ENCODE measurements at places on chromosomes 16 and 17.

DNA sequence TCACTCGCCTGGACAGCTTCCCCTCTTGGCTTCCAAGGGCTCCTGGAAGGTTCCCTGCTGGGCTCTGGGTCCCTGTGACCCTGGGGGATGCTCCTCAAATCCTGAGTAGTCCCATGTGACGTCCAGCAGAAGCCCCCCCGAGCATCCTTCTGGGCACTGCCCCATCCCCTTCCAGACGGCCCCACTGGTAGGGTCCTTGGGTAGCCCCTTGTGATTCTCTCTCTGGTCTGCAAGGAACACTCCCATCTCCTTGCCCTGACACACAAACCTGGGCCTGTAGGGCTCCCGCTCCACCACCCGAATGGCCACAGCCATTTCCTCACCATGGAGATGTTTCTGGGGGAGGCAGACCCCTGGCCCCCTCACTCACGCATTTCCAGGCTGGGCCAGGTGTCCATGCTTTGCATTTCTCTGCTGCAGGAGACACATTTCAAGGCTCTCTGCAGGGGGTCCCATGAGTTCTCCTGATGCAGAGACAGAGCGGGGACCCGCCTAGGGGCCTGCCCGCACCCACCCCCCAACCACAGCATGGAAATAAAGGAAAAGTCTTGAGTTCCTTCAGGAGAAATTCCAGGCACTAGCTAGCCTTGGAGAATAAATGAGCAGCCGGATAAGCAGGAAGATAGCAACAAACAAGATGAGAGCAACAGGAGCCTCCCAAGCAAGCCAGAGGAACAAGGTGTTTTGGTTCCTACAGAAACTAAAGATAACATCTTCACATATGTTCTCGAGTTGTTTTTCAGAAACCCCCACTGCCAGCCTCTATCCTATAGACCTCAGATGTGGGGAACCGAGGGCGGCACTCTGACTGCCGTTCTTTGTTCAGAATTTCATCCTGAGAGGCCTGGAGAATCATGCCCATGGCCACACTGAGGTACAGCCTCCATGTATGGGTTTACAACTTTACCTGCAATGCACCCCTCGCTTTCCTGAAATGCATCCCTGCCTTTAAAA is 128.8 kb downstream of the MGAT5B start:
- DNase-seq, result no peak

- DNase-seq, result no peak
Measured at GRCh38 chr16:11681976-11682654, 13.9 kb downstream of the SNN start.

DNA sequence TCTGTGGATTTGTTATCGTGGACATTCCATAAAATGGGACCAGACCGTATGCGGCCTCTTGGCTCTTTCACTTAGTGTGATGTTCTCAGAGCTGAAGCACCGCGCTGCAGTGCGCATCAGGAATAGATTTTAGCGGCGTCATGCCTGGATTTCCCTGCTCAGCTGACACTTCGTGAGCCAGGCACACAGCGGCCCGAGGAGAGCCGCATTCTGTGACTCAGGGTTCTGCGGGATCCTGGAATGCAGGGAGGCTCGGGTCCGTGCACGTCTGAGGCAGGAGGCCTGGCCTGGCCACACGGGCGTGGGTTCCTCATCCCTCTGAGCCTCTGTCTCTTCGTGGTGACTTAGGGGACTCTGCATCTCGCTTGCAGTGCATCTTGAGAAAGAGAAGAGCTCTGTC is 13.4 kb downstream of the CBFA2T3 start:
- no peak for DNase-seq

DNA sequence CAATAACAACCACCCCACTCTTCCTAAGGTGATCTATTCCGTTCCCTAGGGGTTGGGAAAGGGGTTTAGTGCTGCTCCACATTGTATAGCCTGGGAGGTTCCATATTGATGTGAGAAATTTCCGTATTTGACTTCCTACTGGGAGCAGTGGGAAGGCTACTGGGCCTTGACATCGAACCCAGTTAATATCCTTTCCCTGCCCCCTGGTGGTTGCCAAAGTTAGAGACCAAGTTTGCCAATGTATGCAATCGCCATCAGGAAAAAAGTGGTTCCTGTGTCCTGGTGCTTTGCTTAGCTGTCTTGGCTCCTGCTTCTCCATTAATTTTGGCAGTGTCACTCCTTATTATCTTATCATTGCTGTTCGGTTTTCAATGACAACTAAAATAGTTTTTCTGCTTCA is 914.9 kb downstream of the KCNJ2 start:
- DNase-seq, result no peak

- no peak for DNase-seq
Measured at GRCh38 chr16:79532785-79533184, 67.8 kb downstream of the MAF start.

DNA sequence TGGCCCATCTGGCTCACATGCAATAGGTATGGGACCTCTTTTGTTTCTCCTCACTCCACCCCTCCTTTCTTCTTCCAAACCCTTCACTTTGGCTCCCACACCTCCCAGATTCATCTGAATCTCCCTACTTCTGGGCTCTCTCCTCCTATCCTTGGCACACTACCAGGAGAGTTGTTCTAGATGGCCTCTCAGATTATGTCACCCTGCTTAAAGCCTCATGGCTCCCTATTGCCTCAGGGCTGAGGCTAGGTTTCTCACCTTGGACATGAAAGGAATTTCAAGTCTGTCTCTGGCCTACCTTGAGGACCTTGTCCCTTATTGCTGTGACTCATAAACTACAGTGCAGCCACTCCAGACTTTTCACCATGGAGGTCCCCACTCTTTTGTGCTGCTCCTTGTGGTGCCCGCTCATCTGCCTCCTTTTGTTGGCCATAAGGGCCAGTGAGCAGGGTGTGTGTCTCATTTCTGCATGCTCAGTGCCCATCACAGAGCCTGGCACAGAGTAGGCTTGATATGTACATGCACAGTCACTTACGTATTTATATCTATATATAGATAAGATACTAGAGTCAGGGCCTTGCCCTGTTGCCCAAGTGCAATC is 1.0 kb upstream of the MFAP4 start:
- DNase-seq, result no peak

GRCh38 chr17:40922239-40922638 is 15.2 kb downstream of the KRT23 start:
- no peak for DNase-seq

DNA sequence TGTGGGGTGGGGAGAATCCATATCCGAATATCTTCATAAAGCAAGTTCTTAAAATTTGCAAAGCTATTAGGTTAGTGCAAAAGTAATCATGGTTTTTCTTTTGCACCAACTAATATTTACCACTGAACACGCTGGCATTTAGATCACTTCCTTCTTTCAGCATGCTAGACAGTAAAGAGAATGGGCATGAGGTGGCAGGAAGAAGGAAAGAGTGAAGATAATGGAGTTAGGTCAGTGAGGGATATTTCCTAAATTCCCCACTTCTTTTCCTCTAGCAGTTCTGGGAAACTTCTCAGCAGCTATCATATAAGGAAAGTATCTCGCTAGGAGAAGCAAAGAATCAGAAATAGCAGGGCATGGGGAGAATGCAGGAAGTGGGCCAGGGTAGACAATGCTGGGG is 39.0 kb downstream of the SLC6A4 start:
- no peak for DNase-seq

DNA sequence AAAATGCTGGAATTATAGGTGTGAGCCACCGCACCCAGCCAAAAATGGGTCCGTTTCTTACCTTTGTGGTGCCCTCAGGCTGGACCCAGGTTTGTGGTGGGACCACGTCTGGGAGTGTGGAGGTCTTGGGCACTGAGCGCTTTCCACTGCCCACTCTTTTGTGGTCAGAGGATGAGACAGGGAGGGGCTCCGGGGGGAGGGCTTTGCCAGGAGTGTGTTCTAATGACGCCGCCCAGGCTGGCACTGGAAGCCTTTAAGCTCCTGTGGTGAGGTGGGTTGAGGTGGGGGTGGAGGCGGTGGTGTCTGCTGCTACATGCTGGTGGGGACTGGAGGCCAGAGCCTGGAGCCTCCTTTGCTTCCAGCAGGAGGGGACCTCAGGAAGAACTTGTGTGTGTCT is 12.8 kb upstream of the ADCY7 start:
- DNase-seq, result no peak

GRCh38 chr16:71670537-71670936 is 44.6 kb downstream of the MARVELD3 start:
- DNase-seq, result no peak

GRCh38 chr17:16873174-16874035 is 98.5 kb downstream of the TNFRSF13B start:
- no peak for DNase-seq

DNA sequence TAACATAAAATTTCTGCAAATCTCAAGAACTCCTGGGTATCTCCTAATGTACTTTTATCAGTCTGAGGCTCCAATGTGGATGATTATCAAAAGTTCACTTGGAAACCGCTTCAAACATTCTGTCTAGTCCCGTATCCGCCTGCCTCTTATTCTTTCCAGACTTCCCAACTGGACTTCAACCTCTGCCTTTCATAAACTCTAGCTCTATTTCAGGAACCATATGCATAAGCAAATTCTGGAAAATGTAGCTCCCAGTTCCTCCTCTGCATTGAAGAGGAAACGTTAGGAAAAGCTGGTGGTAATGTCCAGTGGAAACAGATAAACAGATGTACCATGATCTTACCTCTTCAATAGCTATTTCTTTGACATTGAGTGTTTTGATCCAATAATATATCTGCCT is 285.0 kb downstream of the KCNJ2 start:
- DNase-seq, result no peak

- no peak for DNase-seq
Measured at GRCh38 chr16:52727849-52728248, 180.9 kb upstream of the TOX3 start.

- DNase-seq, result no peak
Measured at GRCh38 chr17:21352981-21353265, 23.2 kb upstream of the KCNJ12 start.

GRCh38 chr16:66326991-66327513 is 39.4 kb upstream of the CDH5 start:
- DNase-seq, result no peak

- no peak for DNase-seq
Measured at GRCh38 chr16:84976644-84977400, 34.5 kb downstream of the ZDHHC7 start.

DNA sequence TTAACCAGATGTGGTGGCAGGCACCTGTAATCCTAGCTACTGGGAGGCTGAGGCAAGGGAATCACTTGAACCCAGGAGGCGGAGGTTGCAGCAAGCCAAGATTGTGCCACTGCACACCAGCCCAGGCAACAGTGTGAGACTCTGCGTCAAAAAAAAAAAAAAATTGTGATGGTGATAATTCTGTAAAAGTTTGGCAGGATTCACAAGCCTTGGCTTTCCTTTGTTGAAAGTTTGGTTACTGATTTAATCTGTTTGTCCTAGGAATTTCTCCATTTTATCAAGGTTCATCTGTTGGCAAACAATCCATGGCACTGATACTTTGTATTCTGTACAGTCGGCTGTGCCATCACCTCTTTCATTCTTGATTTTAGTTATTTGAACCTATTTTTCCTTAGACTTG is 15.9 kb downstream of the EIF4A3 start:
- DNase-seq, result no peak

DNA sequence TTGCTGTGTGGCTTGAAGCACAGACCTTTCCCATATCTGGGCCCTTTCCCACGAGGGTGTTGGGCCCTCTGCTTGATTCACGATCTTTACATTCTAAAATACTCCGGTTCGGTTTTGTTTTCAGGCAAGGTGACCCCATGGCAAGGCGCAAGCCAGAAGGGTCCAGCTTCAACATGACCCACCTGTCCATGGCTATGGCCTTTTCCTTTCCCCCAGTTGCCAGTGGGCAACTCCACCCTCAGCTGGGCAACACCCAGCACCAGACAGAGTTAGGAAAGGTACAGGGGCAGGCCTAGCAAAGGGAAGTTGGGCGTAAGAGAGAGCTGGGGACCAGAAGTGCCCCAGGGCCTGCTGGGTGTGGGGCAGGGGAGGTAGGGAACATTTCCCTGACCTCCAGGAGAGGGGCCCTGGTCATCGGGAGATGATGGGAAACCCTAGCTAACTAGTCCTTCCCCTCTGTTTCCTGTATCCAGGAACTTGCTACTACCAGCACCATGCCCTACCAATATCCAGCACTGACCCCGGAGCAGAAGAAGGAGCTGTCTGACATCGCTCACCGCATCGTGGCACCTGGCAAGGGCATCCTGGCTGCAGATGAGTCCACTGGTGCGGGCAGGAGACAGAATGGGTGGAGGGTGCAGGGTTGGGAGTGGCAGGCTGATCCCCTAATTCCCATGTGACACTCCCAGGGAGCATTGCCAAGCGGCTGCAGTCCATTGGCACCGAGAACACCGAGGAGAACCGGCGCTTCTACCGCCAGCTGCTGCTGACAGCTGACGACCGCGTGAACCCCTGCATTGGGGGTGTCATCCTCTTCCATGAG is 1.4 kb downstream of the ALDOA start:
- DNase-seq, result no peak

DNA sequence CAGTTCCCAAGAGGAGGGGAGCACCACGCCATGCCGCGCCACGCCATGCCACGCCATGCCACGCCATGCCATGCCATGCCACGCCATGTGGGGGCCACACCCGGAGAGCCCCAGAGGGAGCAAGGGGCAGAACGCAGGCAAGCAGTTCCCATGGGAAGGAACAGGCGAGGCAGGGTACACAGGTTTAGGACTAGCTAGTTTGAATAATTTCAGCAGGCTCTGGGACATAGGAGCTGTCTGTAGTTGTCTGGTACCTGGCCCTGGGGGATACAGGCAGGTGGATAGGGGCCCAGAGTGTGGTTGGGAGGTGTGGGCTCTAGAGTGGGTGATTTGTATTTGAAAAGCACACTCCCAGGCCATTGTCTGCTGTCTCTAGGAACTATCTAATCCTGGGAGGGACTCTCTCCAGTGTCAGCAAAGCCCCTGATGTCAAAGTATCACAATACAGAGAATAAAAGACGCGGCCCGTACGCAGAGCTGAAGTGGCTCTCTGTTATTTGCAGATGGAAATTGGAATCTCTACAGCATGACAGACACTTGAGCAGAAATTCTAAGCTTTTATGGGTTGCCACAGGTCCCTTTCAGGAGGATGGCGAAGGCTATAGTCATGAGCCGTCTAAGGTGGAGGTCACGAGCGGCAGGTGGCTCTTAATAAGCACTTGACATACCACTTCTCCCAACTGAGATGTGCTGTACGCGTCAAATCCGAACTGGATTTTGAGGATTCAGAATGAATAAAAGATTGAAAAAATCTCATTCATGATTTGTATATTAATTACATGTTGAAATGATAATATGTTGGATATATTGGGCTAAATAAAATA is 220.8 kb upstream of the TNRC6C start:
- DNase-seq, result no peak

DNA sequence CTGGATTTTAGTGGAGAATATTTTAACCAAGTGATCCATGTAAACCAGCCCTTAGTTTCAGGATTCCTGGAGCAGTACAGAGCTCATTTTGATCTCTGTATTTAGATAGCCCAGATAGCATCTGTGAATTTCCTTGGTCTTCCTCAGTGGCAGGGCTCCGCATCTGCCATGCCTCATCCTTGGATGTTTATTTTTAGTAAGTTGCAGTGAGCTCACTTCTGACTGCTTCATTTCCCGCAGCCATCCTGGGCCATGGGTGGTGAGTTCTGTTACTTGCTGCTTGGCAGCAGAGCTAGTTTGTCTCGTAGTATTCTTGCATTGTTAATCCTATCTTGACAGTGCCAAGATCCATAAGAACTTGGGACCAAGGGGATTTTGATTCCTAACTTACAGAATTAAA is 33.7 kb downstream of the IST1 start:
- DNase-seq, result no peak
